Thyroid gland (tissue), 4 donors: ENCODE measurements at places on chromosomes 2 and 18. TPM values are rescaled to one million over a fixed set of nuclear protein-coding genes. Genes with fewer than 3 reads are reported as not detected.

DNA sequence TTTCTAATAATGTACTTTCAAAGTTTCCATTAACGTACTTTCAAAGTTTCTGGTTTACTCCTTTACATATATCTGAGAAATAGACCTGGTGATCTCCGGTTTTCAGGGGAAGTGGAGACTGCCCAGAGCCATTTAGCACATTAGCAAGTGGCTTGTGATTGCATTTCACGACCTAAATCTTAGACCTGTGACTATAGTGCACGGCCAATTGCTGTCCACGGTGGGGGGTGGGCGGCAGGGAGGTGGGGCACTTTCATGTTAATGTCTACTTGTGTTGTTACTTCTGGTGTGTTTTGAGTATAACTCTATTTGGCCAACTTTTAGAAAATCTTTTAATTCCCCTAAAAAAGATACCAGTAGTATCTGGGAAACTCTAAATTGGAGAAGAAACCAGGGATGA lies 11.3 kb downstream of the GATA6 start:
- no peak overlapping the region for H3K27ac ChIP-seq
- peaks cover 2% of the 10 kb centered on the region for H3K36me3 ChIP-seq
- no peaks in the 10 kb centered on the region for H3K4me1 ChIP-seq
- H3K27me3 ChIP-seq: no peaks in the 10 kb centered on the region

- no peaks in the 10 kb centered on the region for H3K27me3 ChIP-seq
- H3K4me3 ChIP-seq: no peak overlapping the region
- no peak for DNase-seq
- no peaks in the 10 kb centered on the region for H3K36me3 ChIP-seq
- peaks cover 7% of the 10 kb centered on the region for H3K4me1 ChIP-seq
- H3K27ac ChIP-seq: no peak overlapping the region
These were observed 42.4 kb upstream of the NABP1 start for GRCh38 chr2:191635333-191636234.

- H3K27ac ChIP-seq: no peak overlapping the region
- H3K4me3 ChIP-seq: no peak overlapping the region
- peak; percentile 42 for DNase-seq
- no peaks in the 10 kb centered on the region for H3K36me3 ChIP-seq
These were observed 413.7 kb upstream of the FAM98A start for GRCh38 chr2:34012715-34013302.

The GAREM1 gene
- 5.2 TPM for total RNA-seq

The SCN9A gene
- total RNA-seq: 4.0 TPM
